Effector CD4-positive, alpha-beta T cell (primary cell): ENCODE measurements at places on chromosomes 1 and 21.

- DNase-seq, result no peak
Observed at GRCh38 chr1:23393706-23394105, 24.1 kb upstream of the ZNF436 start.

DNA sequence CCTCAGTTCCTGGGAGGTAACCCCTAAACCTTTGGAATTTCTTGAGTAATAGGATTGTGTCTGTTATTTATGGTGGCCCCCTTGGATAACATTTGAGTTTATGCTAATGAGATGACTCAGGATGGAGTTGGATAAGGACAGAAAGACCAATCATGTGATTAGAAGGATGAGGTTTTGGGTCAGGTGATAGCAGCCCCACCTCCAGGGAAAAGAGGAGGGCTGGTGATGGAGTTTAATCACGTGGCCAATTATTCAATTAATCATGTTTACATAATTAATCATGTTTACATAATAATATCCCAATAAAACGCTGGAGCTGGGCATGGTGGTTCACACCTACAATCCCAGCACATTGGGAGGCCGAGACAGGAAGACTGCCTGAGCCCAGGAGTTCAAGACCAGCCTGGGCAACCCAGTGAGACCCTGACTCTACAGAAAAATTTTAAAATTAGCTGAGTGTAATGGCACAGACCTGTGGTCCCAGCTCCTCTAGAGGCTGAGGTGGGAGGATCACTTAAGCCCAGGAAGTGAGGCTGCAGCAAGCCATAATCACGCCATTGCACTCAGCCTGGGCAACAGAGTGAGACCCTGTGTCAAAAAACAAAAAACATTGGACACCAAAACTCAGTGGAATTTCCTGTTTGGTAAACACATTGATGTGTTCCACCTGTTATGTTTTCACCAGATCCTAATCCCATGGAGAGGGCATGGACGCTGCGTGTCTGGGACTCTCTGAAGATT is 73.3 kb downstream of the NUP210L start:
- no peak for DNase-seq

DNA sequence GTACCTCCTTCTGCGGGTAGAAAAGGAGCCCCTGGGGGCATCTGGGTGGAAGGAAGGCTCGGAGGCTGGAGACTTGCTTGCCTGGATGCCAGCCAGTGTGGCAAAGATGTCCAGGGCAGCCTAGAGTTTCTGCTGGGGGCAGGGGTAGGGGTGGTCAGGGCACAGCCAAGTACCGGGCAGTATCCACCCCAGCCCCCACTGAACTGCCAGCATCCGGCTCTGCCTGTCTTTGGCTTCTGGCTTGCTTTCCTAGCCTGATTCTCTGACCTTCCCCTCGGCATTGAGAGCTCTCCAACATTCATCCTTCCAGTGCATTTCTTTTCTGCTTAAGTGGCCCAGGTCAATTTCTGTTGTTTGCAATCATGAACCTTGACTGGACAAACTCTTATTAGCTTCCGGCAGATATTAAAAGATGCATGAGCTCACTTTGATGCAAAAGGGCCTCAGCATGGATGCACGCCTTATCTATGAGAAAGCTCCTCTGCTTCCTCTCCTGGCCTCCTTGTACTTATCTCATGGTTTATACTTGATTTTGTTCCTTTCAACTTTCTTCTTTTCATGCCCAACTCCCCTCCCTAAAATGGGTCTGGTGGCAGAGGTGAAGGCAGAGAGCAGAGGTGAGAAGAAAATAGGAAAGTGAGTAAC is 116.9 kb downstream of the HLCS start:
- no peak for DNase-seq

DNA sequence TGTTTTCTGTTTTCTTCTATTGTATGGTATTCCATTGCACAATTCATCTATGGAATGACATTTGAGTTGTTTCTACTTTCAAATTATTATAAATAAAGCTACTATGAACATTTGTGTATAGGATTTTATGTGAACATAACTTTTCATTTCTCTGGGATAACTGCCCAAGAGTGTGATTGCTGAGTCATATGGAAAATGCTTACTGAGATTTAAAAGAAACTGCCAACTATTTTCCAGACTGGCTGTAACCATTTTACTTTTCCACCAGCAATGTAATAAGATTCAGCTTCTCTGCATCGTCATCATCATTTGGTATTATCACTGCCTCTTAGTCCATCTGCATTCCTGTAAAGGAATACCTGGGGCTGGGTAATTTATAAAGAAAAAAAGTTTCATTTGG is 779.6 kb upstream of the PRMT6 start:
- no peak for DNase-seq

DNA sequence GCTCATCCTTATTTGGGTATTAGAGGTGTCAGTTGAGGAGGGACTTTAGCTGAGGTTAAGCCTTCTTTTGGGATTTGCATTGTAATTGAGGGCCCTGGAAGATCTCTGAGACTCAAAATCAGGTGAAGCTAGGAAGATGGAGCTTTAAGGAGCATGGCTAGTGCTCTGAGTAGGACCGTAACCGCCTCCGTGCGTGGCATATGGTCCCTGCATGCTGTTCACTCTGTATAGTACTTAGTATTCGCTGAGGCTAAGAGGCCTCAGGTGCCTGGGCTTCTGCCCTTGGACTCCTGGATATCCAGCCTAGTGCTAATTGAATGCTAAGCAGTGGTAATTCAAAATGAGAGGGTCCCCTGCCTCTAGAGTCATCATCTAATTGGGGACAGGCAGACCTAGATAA is 22.5 kb downstream of the NSUN4 start:
- DNase-seq, result no peak

GRCh38 chr1:205422993-205423642 is 1.3 kb upstream of the LEMD1 start:
- no peak for DNase-seq

DNA sequence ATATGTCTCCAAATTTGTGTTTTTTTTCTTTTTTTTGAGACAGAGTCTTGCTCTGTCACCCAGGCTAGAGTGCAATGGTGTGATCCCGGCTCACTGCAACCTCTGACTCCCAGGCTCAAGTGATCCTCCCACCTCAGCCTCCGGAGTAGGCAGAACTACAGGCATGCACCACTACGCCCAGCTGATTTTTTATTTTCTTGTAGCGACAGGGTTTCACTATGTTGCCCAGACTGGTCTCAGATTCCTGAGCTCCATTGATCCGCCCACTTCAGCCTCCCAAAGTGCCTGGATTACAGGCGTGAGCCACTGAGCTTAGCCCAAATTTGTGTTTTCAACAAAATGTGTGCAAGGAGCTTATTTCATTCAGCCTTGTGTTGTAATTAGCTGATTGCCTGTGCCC is 59.0 kb upstream of the IFFO2 start:
- DNase-seq, result no peak

DNA sequence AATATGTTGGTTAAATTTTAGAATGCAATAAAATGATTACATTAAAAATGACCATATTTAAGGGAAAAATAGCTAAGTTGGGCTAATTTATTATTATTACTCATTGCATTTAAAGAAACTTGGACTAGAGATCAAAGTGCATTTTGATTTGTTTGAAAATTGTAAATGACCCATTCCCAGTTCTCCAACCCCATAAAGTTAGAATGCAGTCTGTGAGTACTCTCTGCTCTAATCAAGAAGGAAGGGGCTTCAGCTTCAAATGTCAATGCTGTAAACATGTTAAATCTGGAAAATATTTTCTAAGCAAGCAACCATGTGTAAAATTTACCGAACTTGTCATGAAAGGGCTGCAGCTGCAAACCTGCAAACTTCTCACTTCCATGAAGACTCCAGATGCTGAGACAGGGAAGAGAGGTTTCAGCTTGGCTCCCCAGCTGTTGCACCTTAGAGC is 232.7 kb downstream of the TTLL7 start:
- no peak for DNase-seq

DNA sequence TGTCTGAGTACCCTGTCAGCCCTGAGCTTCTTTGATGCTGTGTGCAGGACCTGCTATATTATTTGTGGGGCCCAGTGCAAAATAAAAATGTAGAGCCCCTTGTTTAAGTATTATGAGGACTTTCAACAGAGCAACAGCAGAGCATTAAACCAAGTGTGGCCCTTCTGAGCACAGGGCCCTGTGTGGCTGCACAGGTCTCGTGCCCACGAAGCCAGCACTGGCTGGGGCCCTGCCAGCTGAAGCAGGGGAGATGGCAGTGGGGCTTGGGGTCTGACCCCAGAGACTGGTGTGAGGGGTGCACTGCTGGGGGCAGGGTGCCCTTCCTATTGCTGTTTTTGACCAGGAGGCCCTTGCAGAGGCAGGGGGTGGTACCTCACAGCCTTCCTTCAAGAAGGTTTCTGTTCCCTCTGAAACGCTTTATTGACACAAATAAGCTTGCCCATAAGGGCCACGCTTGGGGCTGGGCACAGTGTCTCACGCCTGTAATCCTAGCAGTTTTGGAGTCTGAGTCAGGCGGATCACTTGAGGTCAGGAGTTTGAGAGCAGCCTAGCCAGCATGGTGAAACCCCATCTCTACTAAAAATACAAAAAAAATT is 2.2 kb upstream of the SEMA4A start:
- DNase-seq, result no peak

GRCh38 chr1:107649023-107649422 is 316.0 kb downstream of the VAV3 start:
- DNase-seq, result no peak
